ENCODE measurements at places on chromosomes 5 and 9.

DNA sequence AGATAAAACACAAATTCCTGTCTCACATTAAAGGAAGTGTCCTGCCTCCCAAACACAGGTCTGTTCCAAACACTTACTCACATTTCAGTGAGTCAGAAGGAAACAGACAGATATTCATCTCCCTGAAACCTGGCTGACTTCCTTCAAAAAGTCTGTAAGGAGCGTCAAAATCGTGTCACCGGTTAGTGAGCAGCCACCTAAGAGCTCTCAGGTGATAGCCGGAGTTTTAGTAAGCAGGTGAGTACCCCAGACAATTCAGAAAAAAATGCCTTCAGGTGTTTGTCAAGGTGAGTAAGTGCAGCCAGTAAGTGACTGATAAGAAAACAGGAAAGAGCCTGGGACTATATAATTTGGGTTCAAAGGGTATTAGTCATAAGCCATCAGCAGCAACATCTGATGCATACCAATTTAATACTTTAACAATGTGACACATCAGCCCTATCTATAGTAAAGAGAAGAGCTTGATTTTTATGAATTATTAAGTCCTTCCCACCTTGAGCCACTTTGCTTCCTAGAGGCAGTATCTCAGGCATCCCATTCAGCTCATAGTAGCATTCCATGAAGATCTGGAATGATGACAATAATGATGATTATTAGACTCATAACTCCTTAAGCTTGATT lies 1.3 kb upstream of the ITGA2 start:
- peak; percentile 97 for DNase-seq

- DNase-seq, result no peak
Measured at GRCh38 chr5:80036615-80037014, 1.5 kb downstream of the THBS4 start.

DNA sequence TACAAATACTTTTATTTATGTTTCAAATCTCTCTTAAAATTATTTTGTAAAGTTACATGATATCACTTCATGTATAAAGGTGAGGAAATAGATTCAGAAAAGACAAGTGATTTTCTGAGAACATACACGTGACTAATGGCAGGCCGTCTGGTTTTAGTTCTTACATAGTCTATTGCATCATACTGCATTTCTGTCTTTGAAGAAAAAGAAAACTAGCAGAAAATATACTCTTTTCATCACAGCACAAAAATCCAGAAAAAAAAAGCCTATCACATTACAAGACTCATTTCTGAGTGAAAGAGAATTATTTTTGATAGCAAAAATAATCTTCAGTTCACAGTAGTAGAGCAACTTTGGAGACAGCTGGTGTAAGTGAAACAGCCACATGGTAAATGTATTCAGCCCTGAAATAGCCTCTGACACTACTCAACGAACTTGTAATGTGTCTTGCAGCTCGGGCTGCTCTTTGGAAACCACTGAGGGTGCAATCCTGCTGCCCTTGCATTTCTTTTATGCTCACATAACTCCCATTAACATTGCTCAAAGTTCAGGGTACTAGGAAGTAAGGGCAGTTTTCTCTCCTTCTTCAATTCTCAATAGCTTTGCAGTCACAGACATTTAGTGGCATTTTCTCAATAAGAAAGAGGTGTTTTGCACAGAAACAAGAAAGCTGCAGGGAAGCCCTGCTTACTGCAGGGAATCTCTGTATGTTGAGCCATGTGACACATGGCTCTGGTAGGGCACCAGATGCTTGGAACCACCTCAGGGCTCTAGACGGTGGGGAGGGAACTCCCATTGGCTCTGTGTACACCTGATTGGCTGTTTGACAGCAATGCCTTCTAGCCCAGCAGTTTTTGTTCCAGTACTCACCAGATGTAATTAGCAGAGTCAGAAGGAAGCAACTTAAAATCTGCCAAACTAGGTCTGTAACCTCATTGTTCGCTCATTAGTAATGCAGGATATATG lies 845.3 kb upstream of the PTPRD start:
- peak; percentile 12 for DNase-seq

GRCh38 chr5:159386028-159386711 lies 55.9 kb upstream of the IL12B start:
- no peak for DNase-seq

Measured in epithelial cell of esophagus (primary cell).